Thyroid gland (tissue), 4 donors: ENCODE measurements at places on chromosomes 5 and 9.

DNA sequence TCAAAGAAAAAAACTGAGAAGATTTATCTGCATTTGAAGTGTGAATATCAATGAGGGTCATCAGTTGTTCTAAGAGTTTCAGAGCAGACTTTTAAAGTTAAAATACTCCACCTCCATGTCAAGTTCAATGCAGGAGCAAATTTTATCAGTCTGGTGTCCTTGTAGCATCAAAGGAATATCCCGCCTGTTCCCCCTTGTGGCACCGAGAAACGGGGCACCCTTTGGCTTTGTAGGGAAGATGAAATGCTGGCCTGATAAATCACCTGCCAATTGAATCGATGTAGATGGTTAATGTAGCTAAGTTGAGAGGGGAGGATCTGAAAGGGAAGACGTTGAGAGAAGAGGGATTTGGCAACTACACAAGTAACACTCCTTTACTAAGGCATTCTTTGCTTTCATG lies 714.5 kb downstream of the EFNA5 start:
- DNase-seq, result no peak

DNA sequence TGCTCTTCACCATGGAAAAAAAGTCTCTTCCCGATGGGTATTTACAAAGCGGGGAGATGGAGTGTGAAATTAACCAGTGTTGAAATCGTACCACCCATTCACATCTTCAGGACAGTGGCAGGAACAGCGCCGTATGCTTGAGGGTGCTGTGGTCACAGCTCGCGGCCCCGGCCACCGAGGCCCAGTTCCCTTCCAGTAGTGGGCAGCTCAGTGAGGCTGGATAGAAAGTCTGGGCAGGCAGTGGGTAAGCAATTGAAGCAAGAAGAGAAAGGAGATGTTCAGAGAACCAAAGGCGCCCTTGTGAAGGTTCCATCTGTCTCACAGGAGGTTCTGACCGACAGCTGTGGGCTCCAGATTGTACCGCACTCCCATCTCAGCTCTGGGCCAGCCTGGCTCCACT lies 59.1 kb downstream of the SECISBP2 start:
- no peak for DNase-seq

DNA sequence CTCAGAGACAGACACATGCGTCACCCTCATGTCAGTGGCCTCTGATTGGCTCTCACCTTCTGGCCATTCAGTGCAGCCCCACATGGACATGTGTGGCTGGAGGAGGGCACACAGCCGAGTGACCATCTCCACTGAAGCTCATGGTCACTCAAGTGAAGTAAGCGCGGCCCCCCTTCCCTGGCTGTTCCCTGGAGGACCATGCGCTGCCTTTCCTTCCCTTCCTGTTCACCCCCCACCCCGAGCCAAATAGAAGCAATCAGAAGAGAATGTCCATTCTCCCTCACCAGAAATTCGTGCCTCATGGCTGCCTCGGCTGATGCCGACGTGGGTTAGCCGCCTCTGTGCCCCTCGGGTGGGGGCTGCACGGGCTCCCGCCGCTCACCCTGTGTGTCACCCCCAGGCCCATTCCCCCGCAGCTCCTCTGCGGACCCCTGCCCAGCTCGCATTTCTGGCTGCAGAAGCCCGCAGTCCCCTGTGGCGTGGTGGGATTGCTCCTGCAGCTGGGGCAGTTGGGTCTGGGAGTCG lies 12.5 kb upstream of the COL5A1 start:
- no peak for DNase-seq

DNA sequence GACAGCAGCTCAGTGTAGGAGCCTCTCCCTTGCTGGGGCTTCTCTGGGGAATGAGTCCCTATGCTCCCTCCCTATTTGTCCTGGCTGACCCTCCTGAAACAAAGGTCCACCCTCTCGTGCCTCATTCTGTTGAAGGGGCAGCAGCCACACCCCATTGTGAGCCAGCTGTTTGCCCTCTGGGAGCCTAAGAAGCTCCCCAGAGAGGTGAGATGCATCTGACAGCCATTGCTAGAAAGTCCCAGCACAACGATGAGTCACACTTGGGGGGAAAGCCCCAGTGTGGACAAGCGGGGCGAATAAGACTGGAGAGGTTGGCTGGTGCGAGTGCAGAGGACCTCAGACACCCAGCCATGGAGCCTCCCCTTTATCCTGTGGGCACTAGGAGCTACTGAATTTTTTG lies 101.4 kb downstream of the PPARGC1B start:
- no peak for DNase-seq

GRCh38 chr5:156595132-156595787 lies 254.8 kb upstream of the PPP1R2B start:
- DNase-seq, result peak; percentile 20

DNA sequence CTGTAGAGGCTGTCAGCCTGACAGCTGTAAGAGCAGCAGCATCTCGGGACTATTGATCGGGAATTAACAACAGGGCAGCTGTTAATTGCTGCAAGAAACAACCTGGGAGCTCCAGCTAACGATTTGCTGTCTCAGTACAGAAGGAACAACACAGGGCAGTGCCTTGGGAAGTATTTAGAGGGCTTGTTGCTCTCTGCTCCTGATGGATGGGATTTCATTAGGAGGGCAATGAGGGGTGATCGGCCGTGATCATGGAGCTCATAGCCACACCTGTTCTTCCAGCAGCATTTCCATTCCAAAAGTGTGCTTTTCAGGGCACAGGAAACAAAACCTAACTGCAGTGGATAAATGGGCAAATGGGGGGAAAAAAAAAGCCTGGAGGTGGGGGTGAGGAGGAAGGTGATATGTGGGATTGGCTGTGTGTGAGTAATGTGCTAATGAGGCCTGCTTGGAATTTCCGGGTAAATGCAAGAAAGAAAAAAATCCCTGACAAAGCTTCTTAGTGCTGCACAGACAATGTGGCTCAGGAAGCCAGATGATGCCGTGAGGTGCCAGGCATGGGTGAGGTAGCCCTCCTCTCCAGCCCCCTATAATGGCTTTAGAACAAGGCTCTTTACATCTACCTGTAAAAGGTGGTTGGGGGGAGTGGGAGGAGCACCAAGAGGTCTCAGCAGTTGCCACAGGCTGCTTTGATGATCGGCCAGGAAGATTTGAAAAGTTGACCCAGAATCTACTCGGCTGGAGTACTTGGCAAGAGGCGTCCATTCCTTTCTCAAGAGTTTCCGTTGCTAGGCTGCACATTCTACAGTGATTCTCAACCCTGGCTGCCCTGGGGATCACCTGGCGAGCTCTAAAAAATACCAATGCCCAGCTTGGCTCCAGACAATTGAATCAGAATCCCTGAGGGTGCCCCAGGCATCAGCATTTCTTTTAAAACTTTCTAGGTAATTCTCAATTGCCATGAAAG lies 139.5 kb upstream of the KLF9 start:
- DNase-seq, result peak; percentile 87

DNA sequence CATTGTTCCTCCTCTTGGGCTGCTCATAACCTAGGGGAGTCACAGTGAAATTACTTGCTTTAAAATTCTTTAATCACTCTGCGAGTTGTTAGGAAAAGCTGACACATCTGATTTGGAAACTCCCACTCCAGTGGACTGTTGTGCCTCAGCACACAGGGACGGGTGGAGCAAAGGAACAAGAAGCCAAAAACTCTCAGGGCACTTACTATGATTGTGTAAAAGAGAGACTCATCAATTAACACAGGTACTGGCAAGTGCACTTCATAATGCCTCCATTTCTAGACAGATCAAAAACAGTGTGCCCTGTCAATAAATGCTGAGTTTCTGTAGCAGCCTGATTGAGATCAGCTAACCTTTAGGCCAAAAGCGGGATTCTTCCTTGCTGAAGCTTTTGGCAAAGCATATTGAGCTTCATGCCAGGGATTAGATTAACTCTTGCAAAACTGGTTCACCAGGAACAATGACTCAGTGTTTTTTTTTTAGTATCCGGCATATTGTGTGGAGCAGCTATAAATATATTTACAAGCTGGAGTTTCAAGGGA lies 55.9 kb downstream of the TMC1 start:
- peak; percentile 35 for DNase-seq

- DNase-seq, result no peak
These were observed 199.3 kb downstream of the SGCD start for GRCh38 chr5:156526081-156526925.

DNA sequence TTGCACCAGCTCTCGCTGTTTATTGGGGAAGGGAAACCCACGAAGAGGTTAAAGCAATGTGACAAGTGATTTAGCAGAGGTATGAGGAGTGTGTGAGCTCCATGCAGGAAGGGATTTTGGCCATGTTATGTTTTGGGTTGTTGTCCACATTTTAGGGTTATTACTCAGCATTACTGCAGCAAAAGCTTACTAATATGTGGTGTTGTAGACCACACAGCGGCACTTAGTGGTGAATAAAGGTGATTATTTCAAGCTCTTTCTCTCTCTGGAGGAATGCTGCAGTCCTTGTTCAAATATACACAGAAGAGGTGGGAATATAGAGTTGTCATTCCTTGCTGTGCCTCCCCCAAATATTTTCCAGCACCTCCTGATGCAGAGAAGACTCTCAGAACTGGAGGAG lies 29.7 kb upstream of the AKNA start:
- DNase-seq, result no peak

GRCh38 chr9:83466877-83467276 lies 71.3 kb downstream of the FRMD3 start:
- DNase-seq, result no peak

DNA sequence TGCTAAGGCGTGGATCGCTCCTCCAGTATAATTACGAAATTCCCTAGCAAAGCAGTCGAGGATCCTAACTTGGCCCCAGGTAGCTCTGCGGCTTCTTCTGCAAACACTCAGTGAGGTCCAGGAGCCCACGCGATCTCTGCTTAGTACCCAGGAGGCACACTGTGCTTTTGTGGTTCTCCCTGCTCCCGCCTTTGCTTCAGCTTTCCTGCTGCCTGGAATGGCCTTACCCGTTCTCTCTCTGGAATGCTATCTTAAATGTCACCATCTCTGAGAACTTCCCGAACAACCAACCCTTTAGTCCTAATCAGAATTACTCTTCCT lies 639 bp downstream of the INVS start:
- peak; percentile 27 for DNase-seq

GRCh38 chr5:172858511-172858989 lies 24.5 kb downstream of the ERGIC1 start:
- DNase-seq, result no peak

- no peak for DNase-seq
These were observed 20.5 kb downstream of the SEMA4D start for GRCh38 chr9:89477384-89477783.

DNA sequence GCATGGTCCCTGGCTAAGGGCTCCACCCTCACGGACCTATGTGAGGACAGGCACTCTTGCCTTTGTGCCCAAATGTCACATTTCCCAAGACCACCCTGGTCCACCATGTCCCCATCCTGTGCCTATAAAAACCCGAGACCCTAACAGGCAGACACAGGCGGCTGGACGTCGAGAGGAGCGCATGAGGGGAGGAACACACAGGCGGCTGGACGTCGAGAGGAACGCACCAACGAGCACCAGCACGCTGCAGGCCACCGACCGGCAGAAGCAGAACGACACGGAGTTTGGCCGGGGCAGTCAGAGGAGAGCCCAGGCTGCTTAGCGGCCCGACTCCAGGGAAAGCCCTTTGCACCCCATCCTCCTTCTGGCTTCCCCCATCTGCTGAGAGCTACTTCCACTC lies 119.9 kb downstream of the ADAMTS2 start:
- DNase-seq, result no peak

DNA sequence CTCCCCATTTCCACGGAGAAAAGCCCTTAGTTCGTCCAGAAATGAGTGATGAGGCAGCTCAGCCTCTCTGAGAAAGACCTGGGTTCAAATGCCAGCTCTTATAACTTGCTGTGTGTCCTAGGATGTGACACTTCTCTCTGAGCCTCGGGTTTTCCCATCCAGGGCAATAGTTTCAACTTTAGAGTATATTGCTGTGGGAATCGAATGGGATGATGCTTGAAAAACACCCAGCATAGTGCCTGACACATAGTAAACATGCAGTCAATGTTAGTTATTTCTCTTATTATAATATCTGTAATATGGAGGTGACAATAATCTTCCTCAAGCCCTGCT lies 430 bp upstream of the MAPKAP1 start:
- no peak for DNase-seq

DNA sequence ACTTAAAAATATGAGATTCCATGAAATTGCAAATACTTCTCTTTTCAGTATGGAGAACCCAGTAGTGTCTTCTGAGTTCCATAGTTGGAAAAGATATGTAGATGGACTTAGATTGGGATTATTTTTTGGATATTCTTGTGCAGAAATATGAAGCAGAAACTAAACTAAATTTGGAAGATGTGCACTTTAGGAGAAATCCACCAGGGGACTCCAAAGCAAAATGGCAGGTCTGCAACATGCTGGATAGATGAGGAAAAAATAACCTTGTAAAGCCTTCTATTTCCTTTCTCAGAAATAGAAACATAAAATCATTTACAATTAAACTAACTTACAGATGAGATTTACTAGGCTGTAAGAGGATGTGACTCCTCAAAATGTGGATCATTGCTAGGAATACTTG lies 49.2 kb upstream of the MINAR2 start:
- no peak for DNase-seq

- no peak for DNase-seq
These were observed 207.2 kb downstream of the ENC1 start for GRCh38 chr5:74433255-74433895.

DNA sequence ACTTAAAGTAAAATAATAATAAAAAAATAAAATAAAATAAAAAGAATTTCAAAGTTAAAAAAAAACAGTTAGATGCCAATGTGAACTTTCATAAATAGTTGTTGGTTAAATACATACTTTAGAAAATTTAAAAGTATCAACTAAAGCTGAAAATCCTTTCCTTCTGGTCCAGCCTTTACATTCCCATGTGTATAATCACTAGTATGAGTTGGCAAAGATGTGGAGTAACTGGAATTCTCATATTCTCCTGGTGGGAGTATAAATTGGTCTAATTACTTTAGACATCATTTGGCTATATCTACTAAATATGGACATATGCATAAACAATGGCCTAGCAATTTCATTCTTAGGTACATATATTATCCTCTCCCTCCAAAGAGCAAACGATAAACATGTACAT lies 619.9 kb downstream of the PTPRD start:
- DNase-seq, result no peak

- DNase-seq, result no peak
These were observed 1129.9 kb downstream of the TAF11L14 start for GRCh38 chr5:18764161-18764560.

DNA sequence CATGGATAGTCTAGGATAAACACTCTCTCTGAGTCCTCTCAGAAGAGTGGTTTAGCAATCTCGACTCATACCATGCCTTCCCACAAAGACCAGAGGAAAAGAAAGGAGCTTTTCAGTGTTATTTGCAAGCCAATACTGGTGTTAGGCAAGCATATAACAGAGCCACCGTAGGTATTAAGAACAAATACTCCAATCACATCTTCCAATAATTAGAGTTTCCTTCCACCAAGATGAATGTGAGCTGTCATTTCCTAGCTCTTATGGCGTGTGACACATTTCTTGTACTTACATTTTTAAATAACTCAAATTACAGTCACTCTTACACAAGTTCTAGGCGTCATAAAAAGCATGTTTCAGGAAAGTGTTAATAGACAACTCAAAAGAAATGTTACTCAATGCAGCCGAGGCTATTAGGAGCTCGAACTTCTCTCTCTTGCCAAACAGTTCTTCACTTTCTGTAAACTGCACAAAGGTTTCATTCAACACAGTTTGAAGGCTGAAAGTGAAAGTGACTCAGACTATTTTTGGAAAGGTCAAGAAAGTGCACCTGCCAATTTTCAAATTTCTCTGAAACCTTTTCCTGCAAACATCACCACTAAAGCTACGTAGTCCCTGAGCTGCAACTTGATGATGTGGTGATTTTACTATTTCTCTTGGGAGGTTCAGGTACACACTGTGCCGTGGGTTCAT lies 153.8 kb downstream of the AUH start:
- DNase-seq, result no peak
